ENCODE measurements at places on chromosomes 13 and 19. TPM values are rescaled to one million over a fixed set of nuclear protein-coding genes. Genes with fewer than 3 reads are reported as not detected.

FAAP24 gene
- total RNA-seq = 0.96 TPM

DMKN gene
- 11.8 TPM for total RNA-seq

MTUS2 gene
- total RNA-seq = 7.5 TPM

GAPDHS gene
- not detected for total RNA-seq

POLD1 gene
- total RNA-seq = 7.2 TPM

RASL11A gene
- total RNA-seq = 25.5 TPM

PRKD2 gene
- 9.6 TPM for total RNA-seq

FGF21 gene
- total RNA-seq = not detected

SYT5 gene
- total RNA-seq = 1.9 TPM

XAB2 gene
- total RNA-seq = 18.3 TPM

PODNL1 gene
- 13.2 TPM for total RNA-seq

KLK8 gene
- total RNA-seq = not detected

DIAPH3 gene
- 4.8 TPM for total RNA-seq

SHC2 gene
- total RNA-seq = 11.1 TPM

DHX34 gene
- total RNA-seq = 10.1 TPM

ZNF208 gene
- total RNA-seq = 10.8 TPM

ZNRF4 gene
- not detected for total RNA-seq

Measured in umbilical cord (tissue), 2 donors.